ENCODE measurements at places on chromosomes 11 and 22.

DNA sequence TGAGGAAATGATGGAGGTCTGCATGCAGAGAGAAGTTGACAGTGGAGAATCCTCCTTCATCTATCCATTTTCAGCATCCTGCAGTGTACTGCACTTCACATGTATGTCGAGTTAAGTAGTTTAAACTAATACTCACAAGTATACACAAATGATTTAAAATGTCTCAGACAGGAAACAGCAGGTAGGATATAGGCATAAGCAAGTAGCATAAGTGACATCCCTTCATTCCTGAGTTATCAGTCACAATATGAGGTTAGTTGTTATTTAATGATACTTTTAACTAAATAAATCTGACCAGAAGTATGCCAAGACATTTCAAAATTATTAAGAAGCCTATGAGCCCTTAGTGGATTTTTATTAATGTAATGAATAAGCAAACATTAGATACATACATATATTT is 37.4 kb downstream of the MTMR2 start:
- no peak for DNase-seq

DNA sequence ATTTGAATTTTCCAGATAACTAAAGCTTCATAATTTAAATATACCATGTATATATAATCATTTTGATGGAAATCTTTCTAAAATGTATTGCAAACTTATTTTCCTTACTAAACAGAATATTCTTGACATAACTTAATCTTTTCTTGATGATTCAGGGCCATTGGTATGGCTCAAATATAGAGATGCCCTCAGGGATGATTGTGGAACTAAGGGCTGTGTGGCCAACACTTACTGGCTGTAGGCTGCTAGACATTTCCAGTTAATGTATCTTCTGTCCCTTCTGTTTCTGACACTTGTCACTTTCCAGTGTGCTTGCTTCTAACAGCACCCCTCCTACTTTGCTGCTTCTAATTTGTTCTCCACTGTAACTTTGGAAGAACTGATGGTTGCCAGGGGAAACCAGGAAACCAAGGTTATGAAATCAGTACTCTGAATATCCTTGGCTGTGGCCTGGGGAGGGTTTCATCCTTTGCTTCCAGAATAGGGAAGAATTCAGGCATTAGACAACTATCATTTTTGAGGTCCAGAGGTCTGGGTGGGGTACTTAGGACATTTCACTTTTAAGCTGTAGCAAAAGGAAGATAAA is 697.2 kb downstream of the ETS1 start:
- no peak for DNase-seq

DNA sequence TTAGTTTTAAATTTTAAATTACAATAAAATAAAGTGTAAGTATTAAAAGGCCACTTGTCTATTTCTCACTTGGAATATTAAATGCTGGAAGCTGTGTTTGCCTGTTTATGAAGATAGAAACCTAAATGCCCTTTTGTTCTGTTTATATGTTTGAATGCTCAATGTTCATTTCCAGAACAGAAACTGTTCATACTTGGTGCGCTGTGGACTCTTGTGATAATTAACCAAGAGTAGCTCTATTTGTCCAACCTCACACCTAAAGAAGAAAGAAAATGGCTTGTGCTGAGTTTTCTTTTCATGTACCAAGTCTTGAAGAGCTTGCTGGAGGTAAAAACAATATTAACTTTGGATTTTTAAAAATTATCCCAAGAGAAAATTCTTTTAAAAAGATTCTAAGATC is 5.7 kb downstream of the C11orf54 start:
- no peak for DNase-seq

DNA sequence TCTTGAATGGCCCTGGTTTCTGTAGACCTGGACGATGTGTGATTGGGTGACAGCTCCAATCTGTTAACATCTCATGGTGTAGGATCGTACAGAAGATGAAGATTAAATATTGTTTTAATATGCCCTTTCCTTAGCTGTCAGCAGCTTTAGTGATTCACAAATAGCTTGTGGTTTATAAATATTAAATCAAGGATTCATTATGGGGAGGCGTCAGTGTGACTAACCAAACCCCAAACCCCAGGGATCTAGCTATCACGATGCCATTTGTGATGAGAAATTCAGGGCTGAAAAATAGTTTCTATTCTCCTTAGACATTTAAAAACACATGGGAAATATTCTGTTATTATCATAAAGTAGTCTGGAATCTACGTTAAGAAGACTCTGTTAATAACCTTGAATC is 73.4 kb downstream of the NCAM1 start:
- DNase-seq: no peak

- DNase-seq: no peak
Observed at GRCh38 chr22:38489142-38489541, 17.0 kb downstream of the DDX17 start.

DNA sequence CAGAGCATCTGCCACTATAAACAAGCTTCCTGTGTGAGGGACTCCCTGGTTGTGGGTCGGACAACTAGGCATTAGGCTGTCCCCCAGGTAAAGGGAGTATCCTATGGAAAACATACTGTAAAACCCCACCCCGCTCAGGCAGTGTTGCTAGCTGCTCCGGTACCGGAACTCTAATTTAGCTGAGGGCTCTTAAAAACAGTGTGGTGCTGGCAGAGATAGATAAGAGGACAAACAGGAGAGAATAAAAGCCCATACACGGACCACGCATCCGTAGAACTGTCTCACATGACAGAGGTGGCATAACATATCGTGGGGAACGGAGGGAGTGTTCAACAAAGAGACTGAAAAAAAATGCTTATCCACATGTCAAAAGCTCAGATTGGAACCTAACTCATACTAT is 3.4 kb upstream of the MOGAT2 start:
- DNase-seq: no peak

- DNase-seq: peak; percentile 50
Observed at GRCh38 chr11:65426839-65427690, 4.5 kb downstream of the NEAT1 start.

- no peak for DNase-seq
Observed at GRCh38 chr11:92870196-92870832, 99.1 kb upstream of the MTNR1B start.

- DNase-seq: no peak
Observed at GRCh38 chr11:57802411-57802810, 40.8 kb downstream of the CTNND1 start.

DNA sequence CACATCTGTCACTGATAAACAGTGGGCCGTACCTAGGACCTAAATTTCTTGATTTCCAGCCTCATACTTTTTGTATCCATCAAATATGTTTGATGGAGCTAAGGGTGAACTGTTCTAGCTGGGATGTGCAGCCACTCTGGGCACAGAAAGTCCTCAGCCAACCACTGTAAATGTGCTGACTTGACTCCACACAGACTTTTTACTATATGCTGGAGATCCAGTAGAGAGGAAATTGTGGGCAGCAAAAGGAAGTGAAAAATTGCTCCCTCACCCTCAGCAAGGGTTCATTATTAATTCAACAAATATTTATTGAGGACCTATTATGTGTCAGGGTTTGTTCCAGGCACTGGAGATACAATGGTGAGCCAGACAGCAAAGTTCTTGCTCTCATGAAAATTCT is 54.2 kb upstream of the AMPD3 start:
- DNase-seq: no peak

GRCh38 chr11:115304774-115305472 is 199.3 kb downstream of the CADM1 start:
- DNase-seq: no peak

GRCh38 chr22:38347944-38348750 is 30.9 kb upstream of the CSNK1E start:
- DNase-seq: no peak

- no peak for DNase-seq
Observed at GRCh38 chr22:39847477-39847876, 46.1 kb downstream of the ENTHD1 start.

GRCh38 chr11:69950120-69950519 is 128.0 kb upstream of the ANO1 start:
- DNase-seq: no peak

Data from stimulated activated CD4-positive, alpha-beta T cell treated with anti-CD3 and anti-CD28 coated beads, Interleukin-4, amount 100 ng/mL, for 24 hours (primary cell).